ENCODE measurements at places on chromosomes 6 and 20.
A peak's percentile ranks its signal among the peaks of the same experiment; 100 is the strongest.

- no peak for DNase-seq
Measured at GRCh38 chr20:52422574-52423336, 231.2 kb upstream of the ZFP64 start.

- no peak for DNase-seq
Measured at GRCh38 chr6:53107091-53107490, 41.5 kb downstream of the GCM1 start.

DNA sequence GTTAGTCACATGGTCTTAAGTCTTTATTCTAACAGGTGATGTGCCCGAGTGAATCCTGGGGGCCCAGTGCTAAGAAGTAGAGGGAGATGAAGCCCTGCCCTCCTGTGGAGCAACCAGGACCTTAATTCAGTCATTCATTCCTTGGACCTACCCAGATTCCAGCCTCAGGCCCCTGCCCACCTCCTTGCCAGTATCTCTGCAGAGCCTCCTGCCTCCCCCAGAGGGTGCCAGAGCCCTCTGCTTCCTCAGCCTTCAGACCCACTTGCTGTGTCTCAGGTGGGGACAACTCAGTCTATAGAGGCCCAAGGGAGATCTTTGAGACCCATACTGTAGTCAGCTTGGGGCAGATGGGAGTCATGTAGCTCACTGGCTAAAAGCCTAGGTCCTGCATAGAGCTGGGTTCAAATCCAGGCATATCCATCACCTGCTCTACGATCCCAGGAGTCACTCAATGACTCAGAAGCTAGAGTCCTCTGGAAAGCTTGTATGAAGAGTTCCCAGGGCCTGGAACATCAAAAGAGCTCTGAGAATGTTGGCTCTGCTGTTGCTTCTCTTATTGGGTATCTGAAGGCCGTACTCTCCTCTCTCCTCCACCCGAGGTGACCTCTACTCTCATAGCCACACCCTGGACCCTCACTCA, 3.9 kb upstream of the SIGLEC1 start:
- peak; percentile 57 for DNase-seq

DNA sequence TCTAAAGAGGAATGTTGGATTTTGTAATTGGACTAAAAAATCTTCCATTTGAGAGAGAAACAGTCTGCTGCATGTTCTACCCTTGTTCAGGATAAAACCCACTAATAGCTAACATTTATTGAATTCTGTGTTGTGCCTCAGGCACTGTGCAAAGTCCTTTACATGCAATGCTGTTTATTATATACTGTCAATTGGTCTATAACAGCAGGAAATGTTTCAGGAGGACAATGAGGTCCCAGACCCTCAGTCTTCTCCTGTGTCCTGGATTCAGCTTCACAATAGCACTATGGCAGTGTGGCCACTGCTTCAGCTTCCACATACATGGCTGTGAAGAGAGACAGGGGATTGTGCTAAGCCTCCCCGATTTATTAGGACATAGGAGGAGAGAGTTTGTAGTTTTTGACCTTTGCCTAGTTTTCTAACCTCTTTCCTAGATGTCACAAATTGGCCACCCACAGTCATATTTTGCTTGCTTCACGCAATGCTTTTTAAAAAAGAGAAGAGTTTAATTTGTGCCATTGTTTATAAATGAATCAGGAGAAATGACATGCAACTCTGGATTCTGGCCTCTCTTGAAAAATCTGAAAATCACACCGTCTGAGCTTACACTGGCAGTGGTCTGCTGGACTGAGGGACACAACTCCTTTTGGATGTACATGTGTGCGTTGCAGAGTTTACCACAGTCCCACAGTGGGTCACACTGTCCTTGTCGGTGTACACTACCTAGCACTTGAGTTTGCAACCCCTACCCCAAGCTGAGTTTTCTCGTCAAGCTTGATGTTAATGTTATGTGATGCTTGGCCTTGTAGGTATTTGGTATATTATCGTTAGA, 11.3 kb downstream of the PTPN1 start:
- no peak for DNase-seq

DNA sequence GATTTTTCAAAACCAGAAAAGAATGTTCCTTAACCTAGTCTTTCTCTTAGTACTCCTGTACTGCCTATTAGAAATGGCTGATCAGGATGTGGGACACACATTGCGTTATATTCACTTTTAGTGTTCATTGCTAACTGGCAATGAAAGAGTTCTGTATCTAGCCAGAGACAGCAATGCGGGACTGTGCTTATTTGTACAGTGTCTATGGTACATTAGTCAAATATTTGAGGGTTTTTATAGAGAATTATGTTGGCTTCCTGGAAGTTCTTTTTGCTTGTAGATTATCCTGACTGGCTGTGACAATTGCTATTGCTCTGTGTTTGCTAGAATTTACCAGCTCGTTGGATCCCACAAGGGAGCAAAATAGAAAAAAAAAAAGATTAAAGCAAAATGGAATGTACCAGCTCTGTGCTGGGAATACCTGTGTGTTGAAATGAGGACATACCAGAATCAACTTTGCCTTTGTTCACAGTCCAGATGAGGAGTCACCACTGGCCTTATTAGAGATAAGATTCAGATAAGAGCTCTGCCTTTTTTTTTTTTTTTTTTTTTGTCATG, 22.4 kb upstream of the IFNGR1 start:
- no peak for DNase-seq

GRCh38 chr20:58634059-58634458, 17.0 kb upstream of the STX16 start:
- no peak for DNase-seq

GRCh38 chr6:119204719-119205118, 126.3 kb upstream of the FAM184A start:
- no peak for DNase-seq

DNA sequence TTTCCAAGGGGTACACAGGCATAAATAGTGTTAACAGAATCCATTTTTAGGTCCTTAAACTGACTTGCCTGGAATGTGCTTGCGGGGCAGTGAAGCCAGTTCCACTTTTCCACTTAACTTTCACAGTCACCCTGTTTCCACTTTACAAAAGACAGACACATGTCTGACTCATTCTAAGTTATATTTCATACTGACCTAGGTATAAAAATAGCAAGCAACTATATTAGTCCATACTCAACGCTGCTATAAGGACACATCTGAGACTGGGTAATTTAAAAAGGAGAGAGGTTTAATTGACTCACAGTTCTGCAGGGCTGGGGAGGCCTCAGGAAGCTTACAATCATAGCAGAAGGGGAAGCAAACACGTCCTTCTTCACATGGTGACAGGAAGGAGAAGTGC, 88.2 kb downstream of the MTFR2 start:
- DNase-seq: no peak

DNA sequence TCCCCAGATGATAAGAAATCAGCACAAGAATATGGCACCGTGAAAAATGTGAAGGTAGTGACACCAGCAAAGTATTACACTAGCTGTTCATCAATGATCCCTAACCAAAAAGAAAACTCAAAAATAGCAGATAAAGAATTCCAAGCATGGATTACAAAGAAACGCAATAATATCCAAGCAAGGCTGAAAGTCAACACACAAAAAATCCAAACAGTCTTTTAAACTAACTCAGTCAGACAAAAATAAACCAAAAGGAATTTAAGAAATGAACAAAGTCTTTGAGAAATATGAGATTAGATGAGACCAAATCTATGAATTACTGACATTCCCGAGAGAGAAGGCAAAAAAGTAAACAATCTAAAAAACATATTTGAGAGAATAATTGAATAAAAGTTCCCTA, 976.1 kb upstream of the MAP3K7 start:
- no peak for DNase-seq

DNA sequence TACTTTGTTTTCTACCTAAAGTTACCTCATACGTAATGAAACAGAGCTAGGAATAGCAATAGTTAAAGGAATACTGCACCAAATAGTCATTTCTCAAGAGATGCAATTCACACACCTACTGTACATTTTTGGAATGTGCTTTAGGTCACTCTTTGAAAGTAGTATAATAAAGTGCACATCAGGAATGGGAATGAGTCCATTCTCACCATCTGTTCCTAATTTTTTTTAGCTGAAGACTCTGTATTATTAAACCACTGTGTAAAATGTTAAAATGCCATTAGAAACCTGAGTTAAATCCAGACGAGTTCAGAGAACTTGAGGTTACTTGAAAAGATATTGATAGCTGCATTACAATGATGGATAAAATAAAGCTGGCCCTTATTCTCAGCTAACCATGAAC, 51.9 kb upstream of the EPHA7 start:
- no peak for DNase-seq

DNA sequence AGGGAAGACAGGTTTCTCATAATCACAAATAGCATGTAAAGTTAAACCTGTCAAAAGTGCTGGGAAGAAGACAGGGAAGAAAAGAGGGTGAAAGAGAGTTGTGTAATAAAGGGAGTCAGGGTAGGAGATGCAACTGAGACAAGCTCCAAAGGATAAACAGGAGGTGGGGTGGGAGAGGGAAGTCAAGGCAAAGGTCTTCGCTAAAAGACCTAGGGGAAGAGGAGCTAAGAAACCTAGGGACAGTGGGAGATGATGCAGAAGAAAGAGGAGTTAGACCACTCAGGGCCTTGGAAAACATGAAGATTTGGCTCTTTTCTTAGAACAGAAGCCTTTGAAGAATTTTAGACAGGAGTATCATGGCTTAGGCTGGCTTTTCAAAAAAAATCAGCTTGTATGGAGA, 7.0 kb downstream of the PRR3 start:
- no peak for DNase-seq

DNA sequence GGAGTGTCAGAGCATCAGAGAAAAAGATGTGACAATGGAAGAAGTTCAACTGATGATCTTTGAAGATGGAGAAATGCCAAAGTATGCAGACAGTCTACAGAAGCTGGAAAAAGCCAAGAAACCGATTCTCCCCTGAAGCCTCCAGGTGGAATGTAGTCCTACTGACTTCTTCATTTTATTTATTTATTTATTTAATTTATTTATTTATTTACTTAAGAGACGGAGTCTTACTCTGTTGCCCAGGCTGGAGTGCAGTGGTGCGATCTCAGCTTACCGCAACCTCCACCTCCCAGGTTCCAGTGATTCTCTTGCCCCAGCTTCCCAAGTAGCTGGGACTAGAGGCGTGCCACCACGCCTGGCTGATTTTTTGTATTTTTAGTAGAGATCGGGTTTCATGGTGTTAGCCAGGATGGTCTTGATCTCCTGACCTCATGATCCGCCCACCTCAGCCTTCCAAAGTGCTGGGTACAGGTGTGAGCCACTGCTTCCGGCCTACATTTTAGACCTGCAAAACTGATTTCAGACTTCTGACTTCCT, 2.2 kb upstream of the RPF2 start:
- DNase-seq: no peak

DNA sequence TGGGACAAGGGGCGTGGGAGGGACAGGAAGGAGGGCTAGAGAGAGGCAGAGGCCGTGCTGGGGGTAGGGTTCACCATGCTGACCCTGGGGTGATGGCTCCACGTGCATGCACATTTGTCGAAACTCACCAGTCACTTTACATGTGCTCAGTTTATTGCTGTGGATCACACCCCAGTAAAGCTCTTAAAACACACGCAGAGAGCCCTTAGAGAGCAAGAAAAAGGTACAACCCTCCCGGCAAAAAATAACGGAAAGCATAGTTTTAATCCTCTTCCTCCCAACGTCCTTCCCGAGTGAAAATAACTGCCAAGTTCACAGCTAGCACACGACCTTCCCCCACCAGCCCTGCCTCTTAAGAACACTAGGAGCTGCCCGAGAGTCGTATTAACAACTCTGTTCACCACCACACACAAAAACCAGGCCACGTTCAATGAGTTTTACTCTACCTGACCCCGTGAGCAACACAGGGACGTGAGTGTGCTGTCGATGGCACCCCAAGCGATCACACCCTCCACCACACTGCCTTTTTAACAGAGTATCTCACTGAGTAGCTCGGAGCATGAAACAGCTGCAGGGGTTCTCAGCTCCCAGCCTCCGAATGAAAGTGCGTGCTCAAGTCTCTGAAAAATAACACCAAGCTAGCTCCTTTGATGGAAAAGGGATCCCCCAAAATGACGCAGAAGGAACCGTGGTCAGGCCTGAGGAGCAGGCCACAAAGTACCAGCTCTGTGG, 39.7 kb downstream of the TAF4 start:
- DNase-seq: no peak

GRCh38 chr6:1784422-1784884, 174.7 kb downstream of the FOXC1 start:
- DNase-seq: no peak

- no peak for DNase-seq
Measured at GRCh38 chr6:13776602-13777001, 37.8 kb downstream of the MCUR1 start.

GRCh38 chr6:26611599-26611998, 14.8 kb downstream of the ABT1 start:
- no peak for DNase-seq

DNA sequence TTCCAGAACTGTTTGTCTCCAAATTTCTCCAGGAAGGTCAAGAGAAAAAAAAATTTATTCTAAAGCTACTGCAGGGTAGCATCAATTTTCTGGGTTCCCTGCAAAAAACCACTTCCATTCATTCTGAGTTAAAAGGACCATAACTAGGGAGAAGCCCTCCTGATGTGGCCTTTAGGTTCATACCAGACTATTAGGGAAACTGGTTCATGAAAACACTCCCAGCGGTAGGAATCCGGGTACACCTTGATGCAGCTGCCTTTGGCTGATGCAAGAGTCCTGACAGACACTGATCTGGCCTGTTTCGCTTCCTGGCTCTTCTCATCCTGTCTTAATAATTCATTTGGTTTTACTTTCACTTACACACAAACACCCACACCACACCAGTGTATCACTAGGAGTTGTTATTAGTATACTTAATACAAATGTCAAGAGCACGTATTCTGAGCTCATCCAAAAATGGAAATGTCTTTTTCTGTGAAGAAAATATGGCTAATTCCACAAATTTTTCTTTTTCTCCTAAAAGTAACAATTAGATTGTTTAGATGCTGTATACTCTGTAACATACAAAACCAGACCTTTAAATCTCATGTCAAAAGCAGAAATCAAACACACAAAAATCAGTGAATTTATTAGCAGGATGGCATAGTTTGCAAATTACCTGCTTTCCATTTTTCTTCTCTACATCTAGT, 38.4 kb upstream of the ARHGAP18 start:
- peak; percentile 3 for DNase-seq

Data from COR-L47 (cell line).